Upper lobe of right lung (tissue), 1 donor: ENCODE measurements at places on chromosomes 3 and 15. TPM values are rescaled to one million over a fixed set of nuclear protein-coding genes. Genes with fewer than 3 reads are reported as not detected.

- no peaks in the 10 kb centered on the region for H3K4me1 ChIP-seq
- H3K27ac ChIP-seq = no peak overlapping the region
- no peaks in the 10 kb centered on the region for H3K36me3 ChIP-seq
- H3K4me3 ChIP-seq = no peak overlapping the region
- DNase-seq = no peak
- H3K27me3 ChIP-seq = no peaks in the 10 kb centered on the region
These were observed 19.9 kb downstream of the RBPMS2 start for GRCh38 chr15:64755427-64755940.

GRCh38 chr15:70048198-70048565 lies 49.5 kb downstream of the TLE3 start:
- H3K27ac ChIP-seq = no peak overlapping the region
- H3K27me3 ChIP-seq = no peaks in the 10 kb centered on the region
- H3K4me1 ChIP-seq = no peaks in the 10 kb centered on the region
- peak; percentile 31 for DNase-seq
- H3K36me3 ChIP-seq = peaks cover 49% of the 10 kb centered on the region

DNA sequence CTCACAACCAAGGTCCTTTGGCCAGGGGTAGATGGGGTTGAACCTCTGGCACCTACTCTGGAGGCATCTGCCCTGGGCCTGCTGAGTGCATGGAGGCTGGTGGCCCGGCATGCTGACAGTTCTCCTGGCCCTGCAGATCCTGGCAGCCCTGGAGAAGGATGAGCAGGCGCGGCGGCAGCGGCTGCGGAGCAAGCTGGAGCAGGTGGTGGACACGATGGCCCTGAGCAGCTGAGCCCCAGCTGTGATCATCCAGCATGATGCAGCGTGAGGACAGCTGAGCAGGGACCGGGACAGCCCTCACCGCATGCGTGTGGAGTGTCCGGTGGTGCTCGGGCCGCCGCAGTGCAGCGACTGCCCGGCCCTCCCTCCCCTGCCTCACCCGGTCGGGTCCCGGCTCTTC lies 50.9 kb downstream of the PLXNA1 start:
- H3K4me3 ChIP-seq = no peak overlapping the region
- H3K27me3 ChIP-seq = no peaks in the 10 kb centered on the region
- no peak for DNase-seq
- no peaks in the 10 kb centered on the region for H3K4me1 ChIP-seq
- no peak overlapping the region for H3K27ac ChIP-seq
- H3K36me3 ChIP-seq = peaks cover 40% of the 10 kb centered on the region

- H3K4me3 ChIP-seq = no peak overlapping the region
- peaks cover 22% of the 10 kb centered on the region for H3K4me1 ChIP-seq
- H3K36me3 ChIP-seq = no peaks in the 10 kb centered on the region
- no peaks in the 10 kb centered on the region for H3K27me3 ChIP-seq
- no peak for DNase-seq
These were observed 77.6 kb upstream of the POMGNT2 start for GRCh38 chr3:43183456-43183855.

GRCh38 chr3:32948625-32949445 lies 2.6 kb upstream of the CCR4 start:
- no peak overlapping the region for H3K27ac ChIP-seq
- H3K27me3 ChIP-seq = no peaks in the 10 kb centered on the region
- H3K36me3 ChIP-seq = no peaks in the 10 kb centered on the region
- no peak for DNase-seq
- H3K4me3 ChIP-seq = no peak overlapping the region
- H3K4me1 ChIP-seq = no peaks in the 10 kb centered on the region

Gene OR5K2
- total RNA-seq = not detected

DNA sequence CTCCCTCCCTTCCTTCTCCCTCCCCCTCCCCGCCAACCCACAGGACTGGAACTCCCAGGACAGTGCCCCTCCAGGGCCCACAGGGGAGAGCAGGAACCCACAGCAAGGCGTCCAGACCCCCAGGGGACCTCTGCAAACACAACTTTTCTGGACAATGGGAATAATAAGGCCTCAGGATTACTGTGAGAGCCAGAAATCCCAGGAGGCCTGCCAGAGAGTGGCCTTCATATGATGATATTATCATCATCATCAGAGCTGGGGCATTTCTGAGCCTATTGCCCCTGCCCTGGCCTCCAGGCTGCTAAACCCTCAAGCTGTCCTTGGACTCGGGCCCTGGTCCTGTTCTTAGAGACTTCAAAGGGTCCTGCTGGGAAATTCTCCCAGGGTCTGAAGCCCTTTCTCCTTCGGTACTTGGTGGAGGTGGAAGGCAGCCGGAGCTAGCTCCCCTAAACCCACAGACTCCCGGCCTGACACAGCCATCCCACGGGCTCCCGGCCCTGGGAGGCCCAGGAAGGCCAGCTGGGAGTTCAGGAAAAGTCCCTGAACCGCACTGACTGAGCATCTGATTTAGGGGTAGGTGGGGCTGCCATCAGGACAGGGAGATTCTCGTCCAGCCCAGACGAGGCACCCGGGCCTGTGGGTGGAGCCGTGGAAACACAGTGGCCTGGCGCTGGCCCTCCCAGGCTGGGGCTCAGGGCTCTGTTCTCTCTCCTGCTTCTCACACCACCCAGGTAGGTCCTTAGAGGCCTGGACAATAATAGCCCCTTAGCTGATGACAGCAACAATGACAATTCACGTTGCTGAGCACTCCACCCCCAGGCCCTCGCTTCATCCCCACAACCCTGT lies 4.9 kb downstream of the CALML4 start:
- H3K4me1 ChIP-seq = peaks cover 11% of the 10 kb centered on the region
- no peak for DNase-seq
- H3K27me3 ChIP-seq = no peaks in the 10 kb centered on the region
- no peak overlapping the region for H3K27ac ChIP-seq
- H3K4me3 ChIP-seq = no peak overlapping the region

DNA sequence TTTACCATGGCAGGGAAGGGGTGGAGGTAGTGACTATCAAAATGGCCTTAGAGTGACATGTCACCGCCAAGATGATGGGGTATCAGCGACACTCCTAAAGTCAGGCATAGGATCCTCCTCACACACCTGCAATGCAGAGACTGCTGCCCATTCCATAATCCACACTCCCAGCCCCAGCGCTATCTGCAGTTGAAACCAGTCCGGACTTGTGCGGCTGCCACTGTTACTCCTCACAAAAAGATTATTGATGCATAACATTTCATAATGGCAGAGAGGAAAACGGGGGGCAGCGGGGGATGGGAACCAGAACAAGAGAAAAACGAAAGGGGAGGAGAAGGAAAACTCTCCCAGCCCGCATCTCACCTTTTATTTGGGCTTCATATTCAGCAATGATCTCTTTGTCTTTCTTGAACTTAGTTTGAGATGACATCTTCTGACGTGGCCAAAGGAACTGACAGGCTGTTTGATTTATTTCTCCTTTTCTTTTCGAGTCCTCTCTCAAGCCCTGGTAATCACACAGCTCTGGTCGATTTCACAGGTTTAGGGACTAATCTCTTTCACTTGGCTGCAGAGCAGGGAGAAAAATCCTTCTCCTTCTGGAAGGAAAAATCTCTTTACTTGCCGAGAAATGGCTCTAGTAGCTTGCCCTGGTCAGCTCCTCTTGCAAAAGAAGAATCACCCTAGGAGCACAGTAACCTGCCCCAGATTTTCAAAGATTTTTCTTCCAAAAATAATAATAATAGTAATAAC lies 749 bp downstream of the SRGAP3 start:
- peaks cover 14% of the 10 kb centered on the region for H3K4me1 ChIP-seq
- no peaks in the 10 kb centered on the region for H3K27me3 ChIP-seq
- H3K27ac ChIP-seq = no peak overlapping the region
- peak overlapping the region; percentile 62 for H3K4me3 ChIP-seq

- no peaks in the 10 kb centered on the region for H3K36me3 ChIP-seq
- H3K27me3 ChIP-seq = no peaks in the 10 kb centered on the region
- no peak for DNase-seq
- H3K4me3 ChIP-seq = no peak overlapping the region
These were observed 53.6 kb upstream of the THRB start for GRCh38 chr3:24548278-24548677.

- no peak overlapping the region for H3K4me3 ChIP-seq
- H3K36me3 ChIP-seq = no peaks in the 10 kb centered on the region
- peaks cover 17% of the 10 kb centered on the region for H3K4me1 ChIP-seq
- DNase-seq = no peak
These were observed 22.4 kb upstream of the SEMA4B start for GRCh38 chr15:90178468-90179435.

GRCh38 chr15:69910514-69910913 lies 187.2 kb downstream of the TLE3 start:
- no peak overlapping the region for H3K27ac ChIP-seq
- no peaks in the 10 kb centered on the region for H3K27me3 ChIP-seq
- H3K4me3 ChIP-seq = no peak overlapping the region
- no peaks in the 10 kb centered on the region for H3K36me3 ChIP-seq
- no peaks in the 10 kb centered on the region for H3K4me1 ChIP-seq

DNA sequence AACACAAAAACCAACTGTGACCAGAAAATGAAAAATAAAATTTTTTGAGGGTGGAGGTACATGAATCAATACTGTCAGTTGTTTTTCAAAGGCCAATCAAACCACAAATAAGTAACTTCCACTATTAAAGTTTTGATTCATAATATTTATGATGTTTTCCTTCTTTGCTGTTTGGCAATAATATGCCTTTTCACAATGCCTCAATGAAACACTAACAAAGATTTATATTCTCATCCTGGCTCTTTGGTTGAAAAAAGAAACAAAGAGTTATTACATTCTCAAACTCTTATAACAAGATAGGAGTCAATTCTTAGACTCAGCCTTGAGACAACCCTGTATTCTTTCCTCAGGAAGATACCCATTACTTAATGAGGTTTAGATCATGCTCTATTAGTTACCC lies 63.1 kb downstream of the C3orf70 start:
- no peaks in the 10 kb centered on the region for H3K36me3 ChIP-seq
- no peaks in the 10 kb centered on the region for H3K27me3 ChIP-seq
- no peaks in the 10 kb centered on the region for H3K4me1 ChIP-seq
- no peak overlapping the region for H3K4me3 ChIP-seq

Gene EHHADH
- total RNA-seq = 12.0 TPM

- peaks cover 7% of the 10 kb centered on the region for H3K4me1 ChIP-seq
- no peak overlapping the region for H3K4me3 ChIP-seq
- H3K27me3 ChIP-seq = no peaks in the 10 kb centered on the region
- H3K27ac ChIP-seq = no peak overlapping the region
These were observed 84.9 kb upstream of the LRRFIP2 start for GRCh38 chr3:37259291-37259690.

Gene C2CD4A
- 0.14 TPM for total RNA-seq

Gene TEX55
- not detected for total RNA-seq

GRCh38 chr3:126487151-126487771 lies 11.6 kb upstream of the ZXDC start:
- no peaks in the 10 kb centered on the region for H3K27me3 ChIP-seq
- no peak overlapping the region for H3K27ac ChIP-seq
- no peak for DNase-seq
- H3K36me3 ChIP-seq = no peaks in the 10 kb centered on the region
- no peak overlapping the region for H3K4me3 ChIP-seq
- no peaks in the 10 kb centered on the region for H3K4me1 ChIP-seq

- no peak overlapping the region for H3K4me3 ChIP-seq
- DNase-seq = no peak
- H3K27me3 ChIP-seq = no peaks in the 10 kb centered on the region
- H3K36me3 ChIP-seq = no peaks in the 10 kb centered on the region
These were observed 12.2 kb downstream of the STAB1 start for GRCh38 chr3:52507359-52507758.

Gene NPAP1
- 0.17 TPM for total RNA-seq

DNA sequence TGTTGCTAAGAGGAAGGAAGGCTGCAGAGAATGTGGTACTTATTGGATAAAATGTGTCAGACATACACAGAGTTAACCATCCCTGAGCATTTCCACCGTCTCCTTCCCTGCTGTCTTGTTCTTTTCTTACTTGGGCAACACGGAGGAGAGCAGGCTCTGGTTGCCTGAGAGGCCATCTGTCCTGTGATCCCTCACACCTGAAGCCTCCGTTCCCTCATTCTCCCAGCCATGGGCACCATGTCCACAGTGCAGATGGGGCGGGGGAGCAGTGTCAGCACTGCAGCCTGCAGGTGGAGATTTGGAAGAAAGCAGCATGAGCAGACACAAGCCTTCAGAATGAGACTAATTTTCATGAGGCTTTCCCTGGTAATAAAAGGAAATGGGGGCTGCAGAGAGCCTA lies 133.7 kb downstream of the CHCHD6 start:
- H3K4me1 ChIP-seq = no peaks in the 10 kb centered on the region
- H3K36me3 ChIP-seq = no peaks in the 10 kb centered on the region
- H3K4me3 ChIP-seq = no peak overlapping the region
- DNase-seq = no peak
- H3K27ac ChIP-seq = no peak overlapping the region
- no peaks in the 10 kb centered on the region for H3K27me3 ChIP-seq

- no peaks in the 10 kb centered on the region for H3K36me3 ChIP-seq
- no peak overlapping the region for H3K4me3 ChIP-seq
- H3K27me3 ChIP-seq = no peaks in the 10 kb centered on the region
- no peaks in the 10 kb centered on the region for H3K4me1 ChIP-seq
These were observed 264.0 kb downstream of the TIGIT start for GRCh38 chr3:114557791-114558190.

DNA sequence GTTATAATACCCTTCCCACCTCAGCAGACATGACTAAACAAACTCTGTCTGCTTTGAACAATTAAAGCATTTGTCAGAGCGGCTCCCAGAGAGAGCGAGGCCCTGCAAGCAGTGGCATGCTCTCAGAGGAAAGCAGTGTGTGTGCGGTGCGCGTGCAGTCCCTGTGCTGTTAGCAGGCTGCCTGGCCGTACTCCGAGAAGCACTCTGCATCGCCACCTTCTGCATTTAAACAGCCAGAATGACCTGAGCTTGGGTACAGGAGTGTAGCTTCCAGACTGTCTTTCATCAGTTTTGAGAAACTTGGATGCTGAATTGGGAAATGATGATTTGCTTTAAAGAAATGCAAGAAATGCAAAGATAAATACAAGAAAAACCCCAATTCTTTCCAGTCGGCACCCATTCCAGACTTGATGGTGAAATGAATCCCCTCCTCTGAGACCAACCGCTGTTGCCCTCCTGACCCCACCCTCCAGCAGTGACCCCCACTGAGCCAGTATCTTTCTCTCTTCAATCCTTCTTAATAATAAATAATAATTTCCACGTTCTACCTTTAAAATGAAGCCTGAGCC lies 113.5 kb downstream of the VGLL4 start:
- no peaks in the 10 kb centered on the region for H3K36me3 ChIP-seq
- no peaks in the 10 kb centered on the region for H3K4me1 ChIP-seq
- DNase-seq = peak; percentile 39
- H3K27me3 ChIP-seq = no peaks in the 10 kb centered on the region
- H3K27ac ChIP-seq = no peak overlapping the region

- H3K4me3 ChIP-seq = no peak overlapping the region
- H3K4me1 ChIP-seq = peaks cover 5% of the 10 kb centered on the region
- no peaks in the 10 kb centered on the region for H3K36me3 ChIP-seq
These were observed 807.2 kb upstream of the CFAP20DC start for GRCh38 chr3:59856934-59857460.

- no peaks in the 10 kb centered on the region for H3K36me3 ChIP-seq
- no peaks in the 10 kb centered on the region for H3K27me3 ChIP-seq
- H3K27ac ChIP-seq = peak overlapping the region; percentile 48
- peaks cover 21% of the 10 kb centered on the region for H3K4me1 ChIP-seq
These were observed 765 bp upstream of the UBE2E2 start for GRCh38 chr3:23202203-23202920.

Gene SLC51A
- not detected for total RNA-seq

- no peak overlapping the region for H3K4me3 ChIP-seq
- no peak overlapping the region for H3K27ac ChIP-seq
- peaks cover 8% of the 10 kb centered on the region for H3K4me1 ChIP-seq
- DNase-seq = no peak
These were observed 39.5 kb downstream of the TMEM40 start for GRCh38 chr3:12719541-12719940.
